ENCODE measurements at places on chromosomes 6 and 20.

DNA sequence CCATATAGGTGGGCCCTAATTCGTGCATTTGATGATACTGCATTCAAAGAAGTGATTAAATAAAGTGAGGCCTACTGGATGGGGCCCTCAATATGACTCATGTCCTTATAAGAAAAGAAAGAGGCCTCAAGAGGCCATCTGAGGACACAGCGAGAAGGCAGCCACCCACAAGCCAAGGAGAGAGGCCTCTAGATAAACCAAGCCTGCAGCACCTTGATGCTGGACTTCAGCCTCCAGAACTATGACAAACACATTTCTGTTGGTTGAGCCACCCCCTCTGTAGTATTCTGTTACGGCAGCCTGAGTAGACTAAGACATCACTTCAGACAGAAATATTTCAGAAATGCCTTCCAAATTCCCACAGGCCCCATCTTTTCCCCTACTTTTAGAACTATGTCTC lies 82.5 kb upstream of the PLEKHG1 start:
- no peak for DNase-seq

DNA sequence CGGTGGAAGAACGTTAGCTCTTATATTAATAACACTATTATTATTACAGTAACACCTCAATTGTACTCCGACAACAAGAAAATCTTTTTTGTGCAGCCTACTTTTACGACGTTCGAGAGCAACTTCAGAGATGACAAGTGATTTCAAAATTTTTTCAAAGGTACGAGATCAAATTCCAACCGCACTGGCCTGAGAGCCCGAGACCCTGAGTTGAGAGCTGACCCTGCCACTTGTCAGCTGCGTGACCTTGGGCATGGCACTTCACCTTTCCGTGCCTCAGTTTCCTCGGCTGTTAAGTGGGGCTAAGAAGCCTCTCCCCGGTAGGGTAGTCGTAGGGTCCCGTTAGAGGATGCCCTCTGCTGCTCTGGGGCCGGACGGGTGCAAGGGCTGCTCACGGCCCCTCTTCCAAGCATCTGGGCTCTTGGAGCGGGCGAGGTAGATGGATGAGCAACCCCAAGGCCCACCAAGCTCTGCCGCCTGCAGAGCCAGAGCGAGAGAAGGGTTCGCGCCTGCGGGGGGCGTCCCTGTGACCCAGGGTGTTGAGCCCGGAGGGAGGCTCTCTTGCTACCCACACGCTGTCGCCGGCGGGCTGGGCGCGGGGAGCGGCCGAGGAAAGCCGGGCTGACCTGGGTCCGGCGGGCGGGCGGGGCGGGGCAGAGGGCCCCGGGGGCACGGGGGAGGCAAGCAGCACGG lies 510 bp downstream of the NDRG3 start:
- no peak for DNase-seq

- DNase-seq, result no peak
Observed at GRCh38 chr6:157064502-157064901, 258.8 kb downstream of the TMEM242 start.

DNA sequence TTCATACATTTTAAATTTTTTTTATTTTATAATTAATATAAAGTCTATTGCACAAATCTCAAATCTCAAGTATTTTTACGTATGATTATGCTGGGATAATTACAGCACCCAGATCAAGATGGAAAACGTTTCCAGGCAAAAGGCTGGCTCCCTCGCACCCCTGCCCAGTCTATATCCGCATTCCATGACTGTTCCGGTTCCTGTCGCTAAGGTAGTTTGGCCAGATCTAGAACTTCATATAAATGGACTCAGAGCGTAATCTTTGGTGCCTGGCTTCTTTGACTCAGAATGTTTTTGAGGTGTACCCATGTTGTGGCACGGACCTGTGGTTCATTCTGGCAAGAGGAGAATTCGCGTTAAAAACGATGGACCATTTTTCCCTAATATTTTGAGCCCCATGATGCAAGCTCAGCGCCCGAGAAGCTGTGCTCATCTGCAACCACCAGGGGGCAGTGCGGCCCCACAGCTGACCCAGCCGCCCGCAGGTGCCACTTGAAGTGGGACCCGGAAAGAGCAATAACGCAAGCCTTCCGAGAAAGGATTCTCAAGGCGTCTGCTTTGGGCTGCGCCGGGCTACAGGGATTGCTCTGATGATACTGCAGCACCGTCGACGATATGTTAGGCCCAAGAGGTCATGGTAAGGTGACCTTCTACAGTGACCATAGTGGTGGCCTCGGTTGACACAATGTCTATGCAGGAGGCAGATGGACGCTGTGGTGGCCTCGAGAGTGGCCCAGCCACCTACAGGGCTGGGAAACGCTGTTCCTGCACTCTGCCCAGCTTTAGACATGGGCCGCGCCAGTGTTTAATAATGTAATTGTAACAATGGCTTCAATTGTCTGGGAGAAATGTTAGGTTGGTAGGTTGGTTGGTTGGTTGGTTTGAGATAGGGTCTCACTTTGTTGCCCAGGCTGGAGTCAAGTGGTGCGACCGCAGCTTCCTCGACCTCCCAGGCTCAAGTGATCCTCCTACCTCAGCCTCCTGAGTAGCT lies 160.1 kb downstream of the ZMYND8 start:
- no peak for DNase-seq
